ENCODE measurements at places on chromosomes 3 and 15.

DNA sequence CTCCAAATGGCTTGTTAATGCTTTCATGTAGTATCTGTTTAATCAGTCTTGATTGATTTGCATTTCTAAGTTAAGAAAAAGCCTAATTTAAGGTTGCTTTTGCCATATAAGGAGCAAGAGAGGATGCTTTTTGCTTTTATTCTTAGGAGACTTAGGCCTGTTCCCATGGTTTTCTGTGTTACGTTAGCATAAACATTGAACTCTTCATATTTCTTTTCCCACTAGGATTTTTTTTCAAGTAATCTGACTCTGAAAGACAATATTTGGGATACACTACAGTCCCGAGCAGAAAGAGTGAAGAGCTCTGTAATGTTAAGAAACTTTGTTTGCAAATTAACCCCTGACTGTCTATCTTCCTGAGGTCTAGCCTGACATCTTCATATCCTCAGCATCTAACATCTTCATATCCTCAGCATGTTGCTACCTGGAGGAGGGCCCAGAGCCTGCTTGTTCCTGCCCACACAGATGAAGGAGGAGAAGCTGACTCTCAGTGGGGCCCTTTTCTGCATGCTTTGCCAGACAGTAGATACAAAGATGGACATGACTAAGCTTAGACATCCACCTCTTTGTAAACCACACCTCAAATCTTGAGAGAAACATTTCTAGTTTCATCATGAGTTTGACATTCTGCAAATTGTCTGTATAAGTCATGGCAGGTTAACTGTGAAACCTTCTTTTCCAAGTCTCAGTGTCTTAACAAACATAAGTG lies 86.2 kb upstream of the COL6A5 start:
- no peak for DNase-seq

DNA sequence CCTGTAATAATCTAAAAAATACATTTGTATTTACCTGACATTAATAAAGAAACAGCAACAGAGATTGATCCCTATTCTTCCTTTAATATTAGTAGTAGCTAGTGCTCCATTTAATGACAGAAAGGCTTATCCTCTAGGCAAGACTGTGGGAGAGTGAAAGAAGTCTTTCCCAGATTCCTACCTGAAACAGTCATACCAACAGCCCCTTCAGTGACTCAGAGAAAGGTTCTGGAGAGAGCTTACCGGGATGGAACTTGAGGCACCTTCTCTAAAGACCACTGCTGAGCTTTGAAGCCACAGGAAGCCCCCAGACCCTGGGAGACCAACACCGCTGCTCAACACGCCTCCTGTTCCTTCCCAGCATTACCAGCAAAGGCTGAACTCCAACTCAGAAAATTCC lies 66.9 kb upstream of the FGF12 start:
- DNase-seq = no peak

- no peak for DNase-seq
Measured at GRCh38 chr15:64155802-64156651, 4.5 kb downstream of the SNX22 start.

- no peak for DNase-seq
Measured at GRCh38 chr3:21158861-21159542, 592.0 kb downstream of the ZNF385D start.

DNA sequence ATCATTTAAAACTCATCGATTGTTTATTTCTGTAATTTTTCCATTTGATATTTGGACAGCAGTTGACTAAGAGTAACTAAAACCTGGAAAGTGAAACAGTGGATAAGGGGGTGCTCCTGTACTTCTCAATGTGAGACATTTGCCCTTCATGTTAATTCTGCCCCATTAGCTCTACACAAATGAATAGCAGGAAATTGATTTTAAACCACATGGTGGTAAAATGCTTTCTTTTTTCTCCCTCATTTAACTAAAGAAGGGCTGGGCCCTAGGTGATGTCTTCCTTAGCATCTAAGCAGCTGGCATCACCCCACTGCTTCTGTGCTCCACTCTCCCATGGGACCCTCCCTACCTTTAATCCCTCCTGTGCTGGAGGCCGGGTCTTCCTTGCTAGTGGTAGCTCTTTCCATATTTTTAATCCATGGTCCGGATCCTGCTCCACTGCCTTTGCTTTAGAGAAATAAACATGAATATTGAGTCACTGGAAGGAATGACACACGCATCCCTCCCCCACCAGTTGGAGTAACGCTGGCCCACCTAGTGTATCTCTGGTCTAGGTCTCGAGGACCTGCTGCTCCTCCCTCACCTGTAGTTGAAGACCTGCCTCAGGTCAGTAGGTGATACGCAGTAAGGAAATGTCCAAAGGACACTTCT lies 30.2 kb upstream of the LAMP3 start:
- DNase-seq = no peak

- no peak for DNase-seq
Measured at GRCh38 chr3:45215466-45215865, 10.6 kb downstream of the TMEM158 start.

GRCh38 chr15:52076889-52077781 lies 35.4 kb downstream of the BCL2L10 start:
- DNase-seq = peak; percentile 14

DNA sequence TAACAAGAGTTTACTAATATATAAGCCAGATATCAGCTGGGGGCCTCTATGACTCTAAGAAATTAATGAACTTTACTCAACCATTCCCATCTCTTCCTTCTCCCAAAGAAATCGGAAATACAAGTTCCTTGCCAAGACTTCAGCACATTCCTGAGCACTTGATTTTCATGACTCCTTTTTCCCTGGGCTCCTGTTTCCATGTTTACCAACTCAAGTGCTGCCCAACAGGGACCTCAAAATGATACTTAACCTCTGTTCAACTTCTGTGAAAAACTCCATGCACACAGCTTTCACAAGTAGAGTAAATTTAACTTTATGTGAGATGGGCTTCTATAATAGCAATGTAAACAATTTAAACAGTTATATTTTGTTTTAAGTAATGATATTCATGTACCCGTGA lies 315.8 kb upstream of the CDIN1 start:
- no peak for DNase-seq

GRCh38 chr15:60922736-60923135 lies 306.4 kb downstream of the RORA start:
- no peak for DNase-seq

DNA sequence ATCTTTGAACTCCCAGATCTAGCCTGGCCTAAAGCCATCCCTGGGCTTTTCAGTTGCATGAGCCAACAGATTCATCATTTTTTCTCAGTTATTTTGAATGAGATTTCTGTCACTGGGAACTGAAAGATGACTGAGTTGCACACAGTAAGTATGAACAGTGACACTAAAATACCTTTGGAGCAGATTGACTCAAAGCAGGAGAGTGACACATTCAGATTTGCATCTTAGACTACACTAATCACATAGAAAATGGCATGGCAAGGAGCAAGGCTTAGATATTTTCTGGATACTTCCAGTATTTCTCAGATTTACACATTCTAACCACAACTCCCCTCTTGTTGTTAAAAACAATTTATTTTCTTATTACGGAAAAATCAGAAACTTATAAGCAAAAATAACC lies 32.8 kb downstream of the SEC62 start:
- DNase-seq = no peak

DNA sequence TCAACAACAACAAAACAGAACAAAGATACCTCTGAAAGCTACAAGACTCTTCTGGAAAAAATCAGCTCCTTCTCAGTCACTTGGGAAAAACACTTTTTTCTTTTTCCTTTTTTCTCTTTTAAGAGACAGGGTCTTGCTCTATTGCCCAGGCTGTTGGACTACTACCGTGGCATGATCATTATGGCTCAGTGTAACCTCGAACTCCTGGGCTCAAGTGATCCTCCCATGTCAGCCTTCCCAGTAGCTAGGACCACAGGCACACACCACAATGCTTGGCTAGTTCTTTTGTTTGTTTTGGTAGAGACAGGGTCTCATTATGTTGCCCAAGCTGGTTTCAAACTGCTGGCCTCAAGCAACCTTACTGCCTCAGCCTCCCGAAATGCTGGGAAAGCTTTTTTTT lies 12.8 kb downstream of the MYO9A start:
- no peak for DNase-seq

DNA sequence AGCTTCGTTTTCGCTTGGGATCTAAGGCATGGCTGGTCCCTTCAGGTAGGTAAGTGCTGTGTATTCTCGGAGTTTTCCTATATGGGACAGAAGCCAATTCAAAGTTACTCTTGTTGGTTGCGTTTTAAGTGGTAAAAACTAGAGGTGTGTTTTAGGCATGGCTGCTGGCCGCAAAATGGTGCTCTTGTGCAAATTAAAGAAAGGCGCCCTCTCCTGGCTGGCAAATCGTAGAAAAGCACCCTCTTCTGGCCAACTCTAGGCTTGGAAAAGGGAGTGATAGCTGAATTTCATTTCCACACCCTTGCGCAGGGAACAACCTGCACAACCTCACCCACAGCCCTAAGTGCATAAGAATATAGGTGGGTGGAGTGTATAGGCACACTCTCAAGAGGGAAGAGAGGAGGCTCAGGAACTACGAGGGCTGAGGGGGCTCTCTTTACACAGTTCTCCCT lies 23.5 kb downstream of the DRD3 start:
- peak; percentile 63 for DNase-seq

- peak; percentile 28 for DNase-seq
Measured at GRCh38 chr15:83063551-83063950, 3.5 kb downstream of the BTBD1 start.

DNA sequence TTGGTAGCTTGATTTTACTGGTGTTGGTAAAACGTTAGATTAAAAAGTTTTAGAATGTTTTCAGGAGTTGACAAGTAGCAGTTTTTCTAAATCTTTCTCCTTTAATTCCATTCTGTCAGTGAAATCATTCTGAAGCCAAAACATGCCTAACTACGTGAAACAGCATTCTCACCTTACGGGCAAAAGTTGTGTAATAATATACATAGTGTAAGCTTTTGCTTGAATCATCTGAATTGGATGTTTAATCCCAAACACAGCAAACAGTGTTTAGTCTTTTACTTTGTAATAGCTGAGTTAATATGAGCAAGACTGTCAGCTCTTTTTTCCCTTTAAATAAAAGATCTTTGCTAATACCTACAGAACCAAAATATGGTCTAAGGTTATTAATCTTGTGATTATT lies 100.6 kb downstream of the CYP19A1 start:
- no peak for DNase-seq

- DNase-seq = peak; percentile 3
Measured at GRCh38 chr3:44529927-44530326, 25.1 kb upstream of the ZKSCAN7 start.

DNA sequence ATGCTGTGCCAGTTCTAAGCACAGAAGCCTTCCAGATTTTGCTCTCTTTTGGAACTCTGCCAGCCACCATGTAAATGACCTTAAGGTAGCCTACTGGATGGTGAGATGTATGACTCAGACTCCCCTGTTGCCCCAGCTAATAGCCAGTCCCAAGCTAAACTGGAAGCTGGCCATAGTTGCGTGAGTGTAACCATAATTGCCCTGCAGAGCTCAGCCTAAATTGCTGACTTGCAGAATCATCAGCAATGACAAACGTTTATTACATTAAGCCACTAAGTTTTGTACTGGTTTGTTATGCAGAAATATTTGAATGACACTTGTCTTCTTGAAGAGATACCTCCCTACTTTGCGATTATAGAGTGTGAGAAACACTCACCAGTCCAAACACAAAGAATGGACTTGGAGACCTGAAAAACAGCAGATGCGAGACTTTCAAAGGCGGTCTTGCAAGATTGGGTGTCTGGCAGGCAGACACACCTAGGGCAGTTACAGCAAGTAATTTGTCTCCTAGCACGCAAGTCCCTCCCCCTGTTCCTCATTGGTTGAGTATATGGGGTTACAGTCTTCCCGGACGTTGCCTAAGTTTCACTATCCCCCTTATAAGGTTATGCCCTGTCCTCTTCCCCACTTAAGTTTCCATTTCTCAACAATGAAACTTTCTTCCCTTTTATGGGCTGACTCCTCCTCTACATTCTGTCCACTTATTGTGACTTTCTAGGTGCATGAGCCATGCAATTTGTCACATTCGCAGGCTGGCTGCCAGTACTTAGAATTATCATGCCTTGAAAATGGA lies 83.6 kb upstream of the XCR1 start:
- no peak for DNase-seq

GRCh38 chr3:127887321-127887720 lies 27.7 kb upstream of the KBTBD12 start:
- DNase-seq = no peak

- DNase-seq = no peak
Measured at GRCh38 chr3:177362626-177363025, 165.3 kb upstream of the TBL1XR1 start.

- no peak for DNase-seq
Measured at GRCh38 chr15:70156671-70157271, 59.1 kb upstream of the TLE3 start.

GRCh38 chr15:80890341-80891005 lies 99.1 kb downstream of the MESD start:
- no peak for DNase-seq

DNA sequence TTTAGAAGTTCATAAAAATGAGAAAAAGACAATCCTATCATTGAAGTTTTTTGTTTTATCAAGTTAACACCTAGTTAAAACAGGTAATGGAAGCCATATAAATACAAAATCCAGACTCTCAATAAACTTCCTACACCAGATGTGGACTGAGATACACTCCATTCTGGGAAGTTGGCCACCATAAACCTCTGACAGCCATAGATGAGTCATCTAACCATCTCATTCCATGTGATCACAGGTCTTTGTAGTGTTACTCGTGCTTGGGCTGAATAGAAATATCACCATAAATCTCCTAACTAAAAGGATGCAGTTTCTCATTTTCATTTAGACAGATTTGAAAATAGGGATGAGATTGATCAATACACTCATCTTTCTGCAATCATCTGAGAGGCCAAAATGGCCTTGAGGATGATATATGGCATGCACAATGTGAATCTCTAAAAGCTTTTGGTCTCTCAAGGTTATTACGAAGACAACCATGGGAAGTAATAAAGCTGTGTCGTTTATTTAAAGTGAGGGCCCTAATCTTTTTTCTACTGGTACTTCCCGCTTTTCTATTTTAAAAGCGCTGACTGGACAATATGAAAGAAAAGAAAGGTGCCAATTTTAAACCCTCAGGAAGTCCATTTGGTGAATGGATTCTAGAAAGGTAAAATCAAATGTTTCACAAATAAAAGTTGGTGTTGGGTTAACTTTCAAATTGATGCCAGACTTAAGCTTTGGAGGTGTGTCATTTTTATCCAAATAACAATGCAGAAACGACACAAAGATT lies 155.5 kb downstream of the POLR2M start:
- DNase-seq = no peak
